ENCODE measurements at places on chromosomes 12 and 14. TPM values are rescaled to one million over a fixed set of nuclear protein-coding genes. Genes with fewer than 3 reads are reported as not detected.

The KRT71 gene
- polyA plus RNA-seq = not detected

The COX8C gene
- not detected for polyA plus RNA-seq

- no peak for DNase-seq
Measured at GRCh38 chr14:49992901-49993339, 100.0 kb downstream of the ARF6 start.

DNA sequence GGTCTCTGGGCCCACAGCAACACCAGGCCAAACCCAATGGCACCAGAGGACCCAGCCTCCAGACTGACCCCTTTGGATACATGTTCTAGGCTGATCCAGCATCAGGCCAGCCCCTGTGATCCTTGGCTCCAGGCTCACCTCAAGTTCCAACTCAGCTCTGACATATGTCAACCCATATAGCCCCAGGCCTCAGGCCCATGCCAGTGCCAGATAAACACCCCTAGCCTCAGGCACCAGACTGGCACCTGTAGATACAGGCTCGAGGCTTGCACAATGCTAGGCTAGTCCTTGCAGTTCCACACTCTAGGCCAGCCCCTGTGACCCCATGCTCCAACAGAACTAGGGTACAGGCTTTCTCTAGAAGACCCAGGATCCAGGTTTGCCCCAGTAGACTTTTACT lies 287.5 kb downstream of the KCNC2 start:
- no peak for DNase-seq

- DNase-seq = no peak
Measured at GRCh38 chr12:1878695-1879094, 39.8 kb downstream of the CACNA2D4 start.
